ENCODE measurements at places on chromosomes 2 and 18.

DNA sequence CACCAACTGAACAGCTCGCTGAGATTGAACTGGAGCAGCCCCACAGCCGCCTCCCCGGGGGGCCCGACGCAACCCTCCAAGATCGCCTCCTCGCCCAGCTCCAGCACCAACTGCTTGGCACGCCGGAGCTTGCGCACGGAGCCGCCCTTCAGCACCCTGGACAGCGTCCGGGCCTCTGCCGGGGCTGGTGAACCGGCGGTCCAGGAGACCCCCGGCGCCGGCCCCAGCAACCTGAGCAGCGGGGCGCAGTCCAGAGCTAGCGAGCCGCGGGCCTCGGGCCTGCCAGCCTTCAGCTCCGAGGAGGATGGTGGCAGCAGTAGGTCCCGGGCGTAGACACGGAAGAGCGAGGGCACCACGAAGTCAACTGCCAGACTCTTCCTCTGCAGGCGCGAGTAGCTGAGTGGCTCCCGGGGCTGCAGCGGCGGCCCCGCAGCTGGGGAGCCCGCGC, 1.2 kb downstream of the ALK start:
- no peak for DNase-seq

GRCh38 chr2:133716166-133716565, 147.9 kb upstream of the NCKAP5 start:
- DNase-seq: no peak

DNA sequence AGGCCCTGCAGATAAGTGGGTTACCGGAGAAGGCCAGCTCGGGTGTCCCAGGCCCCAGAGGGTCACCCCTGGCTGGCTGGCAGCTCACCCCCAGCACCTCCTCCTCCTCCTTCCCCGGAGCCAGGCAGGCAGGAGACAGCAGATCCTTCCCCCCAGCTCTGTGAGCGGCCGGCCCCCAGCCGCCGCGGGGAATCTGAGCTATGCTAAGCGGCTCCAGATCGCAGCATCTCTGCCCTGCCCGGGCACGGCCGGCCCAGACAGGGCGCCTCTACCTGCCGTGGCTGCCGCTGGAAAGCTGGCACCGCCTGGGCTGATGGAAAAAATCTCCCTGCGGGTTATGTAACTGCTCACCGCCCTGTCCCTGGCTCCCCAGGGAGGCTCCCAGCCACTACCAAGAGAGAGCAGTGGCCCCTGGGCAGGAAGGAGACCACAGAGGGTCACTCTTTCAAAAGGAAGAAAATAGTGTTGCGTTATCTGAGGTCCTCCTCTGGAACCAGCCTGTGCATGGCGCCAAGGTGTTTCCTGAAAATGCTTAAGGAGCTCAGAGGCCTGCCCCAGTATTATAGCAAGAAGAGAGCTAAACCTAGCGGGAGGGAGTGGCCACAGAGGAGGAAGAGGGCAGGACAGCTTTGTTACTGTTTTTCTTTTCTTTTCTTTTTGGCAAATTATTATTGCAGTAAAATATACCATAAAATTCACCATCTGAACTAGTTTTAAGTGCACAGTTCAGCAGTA, 179.0 kb downstream of the SMAD7 start:
- no peak for DNase-seq

DNA sequence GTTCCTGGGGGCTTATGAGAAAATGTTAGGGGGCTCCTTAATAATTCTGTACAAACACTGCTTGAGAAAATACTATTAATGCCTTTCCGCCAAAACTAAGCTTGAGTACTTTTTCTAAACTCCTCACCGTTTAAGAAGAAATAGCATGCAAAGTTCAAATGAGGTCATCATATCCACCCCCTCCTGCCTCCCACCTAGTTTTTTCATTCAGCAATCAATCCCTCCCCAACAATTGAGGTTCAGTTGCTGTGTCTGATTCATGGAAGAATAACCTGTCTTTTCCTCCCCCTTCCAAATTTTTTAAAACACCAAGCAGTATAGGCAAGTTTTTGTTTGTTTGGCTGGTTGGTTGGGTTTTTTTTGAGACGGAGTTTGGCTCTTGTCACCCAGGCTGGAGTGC, 24.4 kb upstream of the RMP24 start:
- no peak for DNase-seq

All from stimulated activated CD8-positive, alpha-beta memory T cell treated with anti-CD3 and anti-CD28 coated beads, Interleukin-15, amount 100 ng/mL, for 1 hour (primary cell).